ENCODE measurements at places on chromosomes 2 and 18.

GRCh38 chr18:47545613-47546012 is 294.2 kb upstream of the SKOR2 start:
- DNase-seq = no peak

- no peak for DNase-seq
These were observed 2.5 kb downstream of the SP100 start for GRCh38 chr2:230418341-230419016.

GRCh38 chr2:5915881-5916310 is 223.7 kb downstream of the SOX11 start:
- DNase-seq = no peak

DNA sequence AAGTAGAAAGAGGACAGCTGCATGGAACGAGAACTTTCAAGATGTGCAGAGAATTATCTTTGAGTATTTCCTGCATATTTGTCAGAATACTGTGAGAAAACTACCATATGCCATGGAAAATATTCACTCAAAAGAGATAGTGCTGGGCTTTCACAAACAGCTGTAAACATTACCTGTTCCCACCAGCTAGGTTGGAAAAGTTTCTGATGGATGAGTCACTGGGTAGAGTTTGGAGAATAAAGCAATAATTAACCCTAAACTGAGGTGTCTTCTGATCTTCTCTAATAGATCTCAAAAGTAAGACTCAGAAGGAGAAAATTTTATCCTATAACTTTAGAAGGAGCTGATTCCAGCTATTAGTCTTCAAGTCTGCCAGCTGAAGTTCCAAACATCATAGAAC is 3.9 kb upstream of the FSIP2 start:
- no peak for DNase-seq

DNA sequence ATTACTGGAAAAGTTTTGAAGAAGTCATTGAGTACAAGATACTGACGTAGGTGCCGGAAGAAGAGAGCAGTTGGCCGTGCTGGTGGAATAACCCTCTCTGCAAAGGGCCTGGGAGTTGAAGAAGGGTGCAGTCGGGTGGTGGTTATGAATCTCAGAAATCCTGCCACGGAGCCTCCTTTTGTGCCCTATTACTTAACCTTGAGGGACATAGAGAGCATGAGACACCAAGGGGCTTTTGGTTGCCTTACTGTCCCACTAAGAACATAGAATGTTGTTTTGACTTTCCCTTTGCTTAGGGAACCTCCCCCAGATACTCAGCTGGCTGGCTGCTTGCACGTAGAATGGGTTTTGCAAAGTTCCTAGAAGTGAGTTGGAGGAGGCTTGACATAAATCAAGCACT is 1.3 kb upstream of the CD28 start:
- DNase-seq = no peak

DNA sequence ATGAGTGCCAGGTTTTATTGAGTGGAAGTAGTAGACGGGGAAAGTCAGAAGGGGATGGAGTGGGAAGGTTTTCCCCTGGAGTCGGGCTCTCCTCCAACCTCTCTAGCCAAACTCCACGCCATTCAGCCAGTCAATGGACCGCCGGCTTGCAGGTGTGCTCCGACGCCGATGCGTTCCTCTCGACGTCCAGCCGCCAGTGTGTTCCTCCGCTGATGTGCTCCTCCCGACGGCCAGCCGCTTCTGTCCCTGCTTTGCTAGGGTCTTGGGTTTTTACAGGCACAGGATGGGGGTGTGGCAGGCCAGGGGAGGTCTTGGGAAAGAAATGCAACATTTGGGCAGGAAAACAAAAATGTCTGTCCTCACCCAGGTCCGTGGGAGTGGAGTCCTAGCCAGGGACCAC is 94.3 kb upstream of the TEX51 start:
- DNase-seq = no peak

- DNase-seq = no peak
These were observed 21.9 kb downstream of the KIF3C start for GRCh38 chr2:25960396-25960795.

DNA sequence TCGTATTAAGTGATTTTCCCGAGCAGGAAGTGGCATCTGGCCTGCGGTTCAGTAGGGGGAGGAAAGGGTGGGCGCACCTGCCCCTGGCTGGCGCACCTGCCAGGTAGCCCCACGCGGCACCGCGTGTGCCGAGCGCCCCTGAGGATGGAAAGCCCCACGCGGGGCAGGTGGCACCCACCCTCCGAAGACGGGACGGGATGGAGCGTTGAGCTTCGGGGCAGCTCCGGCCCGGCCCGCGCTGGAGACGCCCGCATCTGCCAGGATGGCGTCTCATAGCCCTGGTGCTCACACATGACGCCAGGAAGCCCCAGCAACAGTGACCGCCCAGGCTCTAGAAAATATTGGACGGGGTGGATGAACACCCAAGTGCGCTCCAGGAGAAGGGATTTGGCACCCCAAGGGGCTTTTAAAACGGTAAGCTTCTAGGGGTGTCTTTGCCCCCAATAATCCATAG is 2.5 kb upstream of the NFATC1 start:
- no peak for DNase-seq

- DNase-seq = no peak
These were observed 99.6 kb downstream of the DPP4 start for GRCh38 chr2:161974461-161974860.

- DNase-seq = no peak
These were observed 81.2 kb downstream of the PDCL3 start for GRCh38 chr2:100643906-100644501.

GRCh38 chr18:77151772-77152520 is 19.4 kb upstream of the MBP start:
- no peak for DNase-seq

GRCh38 chr2:212549463-212549862 is 10.9 kb upstream of the ERBB4 start:
- no peak for DNase-seq

GRCh38 chr2:7881063-7881462 is 800.8 kb upstream of the ID2 start:
- DNase-seq = no peak

GRCh38 chr18:63078471-63078870 is 241.1 kb downstream of the BCL2 start:
- DNase-seq = no peak

- no peak for DNase-seq
These were observed 13.8 kb upstream of the TMEM200C start for GRCh38 chr18:5909125-5909524.

GRCh38 chr18:159037-159652 is 788 bp downstream of the USP14 start:
- no peak for DNase-seq

GRCh38 chr2:74205113-74205512 is 6.7 kb downstream of the MTHFD2 start:
- no peak for DNase-seq
